LHCN-M2 (cell line): ENCODE measurements at places on chromosomes 13 and 19. TPM values are rescaled to one million over a fixed set of nuclear protein-coding genes. Genes with fewer than 3 reads are reported as not detected.

The SBK2 gene
- 0.71 and 1.5 TPM in 2 replicates for total RNA-seq

DNA sequence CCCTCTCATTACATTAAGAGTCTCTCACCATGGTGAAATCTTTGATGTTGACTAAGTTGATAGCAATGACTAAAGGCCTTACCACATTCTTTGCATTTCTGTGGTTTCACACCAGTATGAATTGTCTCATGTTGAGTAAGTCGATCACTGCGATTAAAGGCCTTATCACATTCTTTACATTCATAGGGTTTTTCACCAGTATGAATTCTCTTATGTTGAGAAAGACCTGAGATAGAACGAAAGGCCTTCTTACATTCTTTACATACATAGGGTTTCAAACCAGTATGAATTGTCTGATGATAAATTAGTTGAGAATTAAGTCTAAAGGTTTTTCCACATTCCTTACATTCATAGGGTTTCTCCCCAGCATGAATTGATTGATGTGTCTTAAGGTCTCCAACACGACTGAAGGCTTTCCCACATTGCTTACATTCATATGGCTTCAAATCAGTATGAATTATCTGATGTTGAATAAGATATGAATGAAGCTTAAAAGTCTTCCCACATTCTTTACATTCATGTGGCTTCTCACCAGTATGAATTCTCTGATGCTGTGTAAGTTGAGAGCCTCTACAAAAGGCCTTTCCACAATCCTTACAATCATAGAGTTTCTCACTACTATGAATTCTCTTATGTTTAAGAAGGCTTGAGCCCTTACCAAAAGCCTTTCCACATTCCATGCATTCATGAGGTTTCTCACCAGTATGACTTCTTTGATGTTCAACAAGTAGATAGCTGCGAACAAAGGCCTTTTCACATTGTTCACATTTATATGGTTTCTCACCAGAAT lies 45.6 kb downstream of the ZNF283 start:
- DNase-seq: peak; percentile 30

The ZNF626 gene
- 16.5 and 16.9 TPM in 2 replicates for total RNA-seq

The SLC8A2 gene
- total RNA-seq: 0.06 TPM in 1 of 2 replicates, not detected in the other

The VSTM1 gene
- total RNA-seq: not detected in 2 replicates
